Right renal pelvis (tissue), 4 donors: ENCODE measurements at places on chromosomes 2 and 18. TPM values are rescaled to one million over a fixed set of nuclear protein-coding genes. Genes with fewer than 3 reads are reported as not detected.

Gene SNED1
- 7.9 TPM for polyA plus RNA-seq

Gene C2orf66
- polyA plus RNA-seq = 0.44 TPM

Gene GRB14
- polyA plus RNA-seq = 48.2 TPM

Gene MYCN
- polyA plus RNA-seq = 36.9 TPM

Gene TNFRSF11A
- polyA plus RNA-seq = 2.2 TPM

Gene CNTNAP5
- polyA plus RNA-seq = 0.04 TPM

Gene FKBP7
- 67.2 TPM for polyA plus RNA-seq

Gene PIEZO2
- 16.8 TPM for polyA plus RNA-seq

Gene GAD1
- polyA plus RNA-seq = 0.90 TPM

Gene SOX11
- polyA plus RNA-seq = 17.7 TPM

Gene SFTPB
- polyA plus RNA-seq = 0.14 TPM

Gene CLK1
- 242 TPM for polyA plus RNA-seq

Gene FMNL2
- polyA plus RNA-seq = 108 TPM

Gene PTPRN
- 0.56 TPM for polyA plus RNA-seq

Gene ALK
- 0.32 TPM for polyA plus RNA-seq

Gene ERICH2
- 1.7 TPM for polyA plus RNA-seq

Gene ACSL3
- polyA plus RNA-seq = 75.0 TPM

Gene MARCHF7
- 174 TPM for polyA plus RNA-seq
